ENCODE measurements at places on chromosomes 5 and 9. TPM values are rescaled to one million over a fixed set of nuclear protein-coding genes. Genes with fewer than 3 reads are reported as not detected.

DNA sequence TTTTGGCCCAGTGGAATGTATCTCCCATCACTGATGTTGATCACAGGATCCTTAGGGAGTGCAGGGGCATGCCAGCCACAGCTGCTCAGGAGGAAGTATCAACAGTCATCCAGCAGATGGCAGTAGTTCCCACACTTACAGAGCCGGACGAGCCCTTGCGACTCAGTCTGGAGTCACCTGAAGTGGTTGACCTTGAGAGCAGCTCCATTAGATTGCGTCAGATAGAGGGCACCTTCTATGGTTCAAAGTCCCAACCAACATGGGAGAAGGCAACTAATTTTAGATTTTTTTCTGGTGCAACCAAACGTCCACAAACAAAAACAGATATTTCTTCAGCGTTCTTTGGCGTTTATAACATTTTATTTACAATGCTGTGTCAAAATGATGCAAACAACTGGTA is 124.5 kb downstream of the EGFLAM start:
- peak; percentile 85 for DNase-seq
- H3K4me3 ChIP-seq: no peak overlapping the region
- H3K4me1 ChIP-seq: no peaks in the 10 kb centered on the region
- H3K27me3 ChIP-seq: no peaks in the 10 kb centered on the region

DNA sequence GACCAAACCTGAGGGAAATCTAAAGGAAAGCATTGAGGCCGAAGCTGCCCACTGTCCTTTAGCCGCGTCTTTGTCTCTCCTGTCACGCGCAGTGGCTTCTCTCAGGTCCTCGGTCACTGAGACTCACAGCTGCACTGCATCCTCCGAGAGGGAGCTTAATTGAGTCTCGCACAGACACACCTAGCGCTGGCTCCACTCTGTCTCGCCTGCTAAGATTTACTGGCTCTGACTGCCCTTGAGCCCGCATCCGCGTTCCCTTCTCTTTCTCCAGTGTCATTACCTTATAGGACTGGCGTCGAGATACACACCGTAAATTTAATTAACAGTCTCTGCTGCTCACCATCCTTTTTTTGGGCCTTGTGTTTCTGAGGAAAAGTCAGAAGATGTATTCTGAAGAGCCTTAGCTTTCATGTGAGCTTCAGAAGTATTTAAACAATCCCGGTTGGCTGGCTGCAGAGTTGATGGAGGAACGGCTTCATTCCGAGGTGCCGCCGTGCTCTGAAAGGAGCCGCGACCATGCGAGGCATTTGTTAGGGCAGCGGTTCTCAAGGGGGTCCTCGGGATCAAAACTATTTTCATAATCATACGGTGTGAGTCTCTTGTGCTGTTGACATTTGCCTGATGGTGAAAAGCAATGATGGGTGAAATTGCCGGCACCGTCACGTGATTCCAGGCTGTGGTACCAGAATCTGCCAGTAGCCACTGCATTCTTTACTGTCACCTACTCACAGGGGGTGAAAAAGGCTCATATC is 58.3 kb downstream of the GPR107 start:
- H3K4me3 ChIP-seq: no peak overlapping the region
- no peaks in the 10 kb centered on the region for H3K27me3 ChIP-seq
- no peaks in the 10 kb centered on the region for H3K36me3 ChIP-seq
- H3K4me1 ChIP-seq: peaks cover 38% of the 10 kb centered on the region
- no peak overlapping the region for H3K27ac ChIP-seq

GRCh38 chr5:14331386-14331781 is 188.2 kb downstream of the TRIO start:
- no peak overlapping the region for H3K27ac ChIP-seq
- peaks cover 8% of the 10 kb centered on the region for H3K4me1 ChIP-seq
- H3K36me3 ChIP-seq: peaks cover 7% of the 10 kb centered on the region
- no peak overlapping the region for H3K4me3 ChIP-seq
- no peak for DNase-seq

DNA sequence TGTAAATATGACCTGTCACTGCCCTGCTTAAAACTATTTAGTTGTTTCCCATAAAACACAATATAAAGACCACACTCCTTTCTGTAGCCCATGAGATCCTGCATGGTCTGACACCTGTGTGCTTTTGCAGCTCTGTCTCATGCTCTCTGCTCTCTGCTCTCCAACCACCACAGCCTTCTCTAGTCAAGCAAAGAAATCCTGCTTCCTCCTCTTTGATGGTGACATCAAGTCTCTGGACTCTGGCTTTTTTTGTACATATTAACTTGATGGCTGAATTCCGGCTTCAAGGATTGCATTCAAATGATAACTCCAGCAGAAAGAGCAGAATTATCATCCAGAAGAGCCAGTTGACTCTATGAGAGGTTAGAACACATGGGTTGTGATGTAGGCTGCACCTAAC is 58.2 kb downstream of the CHSY3 start:
- H3K36me3 ChIP-seq: no peaks in the 10 kb centered on the region
- no peak for DNase-seq
- H3K4me3 ChIP-seq: no peak overlapping the region
- no peak overlapping the region for H3K27ac ChIP-seq
- H3K4me1 ChIP-seq: no peaks in the 10 kb centered on the region

- no peak overlapping the region for H3K4me3 ChIP-seq
- H3K27ac ChIP-seq: no peak overlapping the region
- H3K36me3 ChIP-seq: no peaks in the 10 kb centered on the region
- no peak for DNase-seq
- H3K4me1 ChIP-seq: peaks cover 26% of the 10 kb centered on the region
Observed at GRCh38 chr9:136053757-136054142, 41.3 kb downstream of the NACC2 start.

DNA sequence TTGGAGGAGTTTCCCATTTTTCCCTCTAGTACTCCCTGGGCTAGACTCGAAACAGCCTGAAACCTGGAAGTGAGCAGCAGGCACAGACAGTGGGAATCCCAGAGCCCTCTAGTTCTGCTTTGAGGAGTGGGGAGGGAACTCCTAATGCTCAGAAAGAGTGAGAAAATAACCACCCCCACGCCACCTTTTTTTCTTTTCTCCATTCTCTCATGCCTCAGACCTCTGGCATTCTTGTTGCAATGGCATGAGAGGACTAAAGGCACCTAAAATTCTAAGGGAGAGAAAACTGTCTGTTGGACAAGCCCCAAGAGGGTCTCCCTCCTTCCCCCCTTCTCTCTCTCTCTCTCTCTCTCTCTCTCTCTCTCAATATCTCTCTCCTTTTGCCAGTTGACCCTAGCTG is 15.1 kb upstream of the IRF1 start:
- no peaks in the 10 kb centered on the region for H3K36me3 ChIP-seq
- DNase-seq: no peak
- no peaks in the 10 kb centered on the region for H3K27me3 ChIP-seq
- H3K27ac ChIP-seq: no peak overlapping the region
- H3K4me3 ChIP-seq: no peak overlapping the region
- no peaks in the 10 kb centered on the region for H3K4me1 ChIP-seq

DNA sequence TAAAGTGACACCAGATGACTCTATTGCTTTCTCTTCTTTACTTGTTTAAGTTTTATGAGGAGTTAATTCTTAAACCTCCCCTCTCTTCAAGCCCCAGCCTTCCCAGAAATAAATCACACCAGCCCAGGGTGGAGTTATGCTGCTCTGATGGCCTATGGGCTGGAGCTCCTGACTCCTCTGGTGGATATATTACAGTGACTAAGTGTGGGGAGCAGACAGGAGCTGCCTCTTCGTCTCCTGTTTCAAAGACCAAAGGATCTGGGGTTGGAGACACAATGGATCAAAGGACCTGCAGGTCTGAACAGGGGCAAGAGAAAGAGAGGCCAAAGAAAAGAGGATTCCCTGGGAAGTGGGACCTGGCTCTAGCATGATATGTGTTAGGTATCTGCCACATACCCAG is 312.0 kb upstream of the MSX2 start:
- no peak overlapping the region for H3K27ac ChIP-seq
- DNase-seq: no peak
- no peak overlapping the region for H3K4me3 ChIP-seq
- no peaks in the 10 kb centered on the region for H3K4me1 ChIP-seq
- no peaks in the 10 kb centered on the region for H3K36me3 ChIP-seq

- no peaks in the 10 kb centered on the region for H3K36me3 ChIP-seq
- H3K4me3 ChIP-seq: no peak overlapping the region
- H3K4me1 ChIP-seq: no peaks in the 10 kb centered on the region
- DNase-seq: no peak
- no peak overlapping the region for H3K27ac ChIP-seq
Observed at GRCh38 chr5:162474239-162474638, 406.7 kb downstream of the GABRG2 start.

- H3K4me3 ChIP-seq: no peak overlapping the region
- H3K36me3 ChIP-seq: no peaks in the 10 kb centered on the region
- no peak overlapping the region for H3K27ac ChIP-seq
- peaks cover 27% of the 10 kb centered on the region for H3K4me1 ChIP-seq
Observed at GRCh38 chr9:3508521-3509291, 17.1 kb downstream of the RFX3 start.

GRCh38 chr5:30849931-30850710 is 343.4 kb upstream of the CDH6 start:
- no peak overlapping the region for H3K27ac ChIP-seq
- H3K36me3 ChIP-seq: no peaks in the 10 kb centered on the region
- H3K4me1 ChIP-seq: no peaks in the 10 kb centered on the region
- DNase-seq: no peak
- no peaks in the 10 kb centered on the region for H3K27me3 ChIP-seq

GRCh38 chr9:107838766-107839165 is 349.2 kb upstream of the KLF4 start:
- H3K27me3 ChIP-seq: no peaks in the 10 kb centered on the region
- no peak overlapping the region for H3K4me3 ChIP-seq

GRCh38 chr9:109442716-109443115 is 55.4 kb downstream of the PTPN3 start:
- no peaks in the 10 kb centered on the region for H3K36me3 ChIP-seq
- H3K27ac ChIP-seq: no peak overlapping the region
- peaks cover 18% of the 10 kb centered on the region for H3K4me1 ChIP-seq
- H3K27me3 ChIP-seq: no peaks in the 10 kb centered on the region

Gene DNAI1
- polyA plus RNA-seq: 1.4 TPM

Gene SLC6A19
- not detected for polyA plus RNA-seq
